ENCODE measurements at places on chromosomes 11 and 22.
A peak's percentile ranks its signal among the peaks of the same experiment; 100 is the strongest.

- DNase-seq, result no peak
These were observed 2.5 kb downstream of the GLYATL1 start for GRCh38 chr11:58941838-58942237.

- peak; percentile 79 for DNase-seq
These were observed 39.6 kb downstream of the NUMA1 start for GRCh38 chr11:72040491-72041363.

DNA sequence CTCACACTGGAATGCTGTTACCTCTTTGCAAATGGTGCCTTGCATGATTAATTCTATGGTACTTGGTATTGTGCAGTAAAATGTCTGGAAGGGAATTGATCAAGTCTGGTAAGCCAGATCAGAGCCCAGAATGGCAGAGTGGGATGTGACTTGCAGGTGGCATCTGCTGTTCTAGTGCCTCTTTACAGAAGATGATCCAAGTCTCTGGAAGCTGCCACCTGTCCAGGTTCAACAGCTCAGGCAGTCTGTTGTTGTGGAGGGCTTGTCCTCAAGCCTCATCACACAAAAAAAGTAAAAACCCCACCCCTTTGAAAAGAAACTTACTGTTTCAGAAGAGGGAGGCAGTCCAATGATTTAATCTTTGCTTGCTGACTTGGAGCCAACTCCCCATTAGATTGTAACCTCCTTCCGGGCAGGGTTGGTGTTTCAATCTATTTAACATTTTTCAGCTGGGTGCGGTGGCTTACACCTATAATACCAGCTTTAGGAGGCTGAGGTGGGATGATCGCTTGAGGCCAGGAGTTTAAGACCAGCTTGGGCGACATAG is 17.1 kb downstream of the ZNRF3 start:
- DNase-seq, result no peak

DNA sequence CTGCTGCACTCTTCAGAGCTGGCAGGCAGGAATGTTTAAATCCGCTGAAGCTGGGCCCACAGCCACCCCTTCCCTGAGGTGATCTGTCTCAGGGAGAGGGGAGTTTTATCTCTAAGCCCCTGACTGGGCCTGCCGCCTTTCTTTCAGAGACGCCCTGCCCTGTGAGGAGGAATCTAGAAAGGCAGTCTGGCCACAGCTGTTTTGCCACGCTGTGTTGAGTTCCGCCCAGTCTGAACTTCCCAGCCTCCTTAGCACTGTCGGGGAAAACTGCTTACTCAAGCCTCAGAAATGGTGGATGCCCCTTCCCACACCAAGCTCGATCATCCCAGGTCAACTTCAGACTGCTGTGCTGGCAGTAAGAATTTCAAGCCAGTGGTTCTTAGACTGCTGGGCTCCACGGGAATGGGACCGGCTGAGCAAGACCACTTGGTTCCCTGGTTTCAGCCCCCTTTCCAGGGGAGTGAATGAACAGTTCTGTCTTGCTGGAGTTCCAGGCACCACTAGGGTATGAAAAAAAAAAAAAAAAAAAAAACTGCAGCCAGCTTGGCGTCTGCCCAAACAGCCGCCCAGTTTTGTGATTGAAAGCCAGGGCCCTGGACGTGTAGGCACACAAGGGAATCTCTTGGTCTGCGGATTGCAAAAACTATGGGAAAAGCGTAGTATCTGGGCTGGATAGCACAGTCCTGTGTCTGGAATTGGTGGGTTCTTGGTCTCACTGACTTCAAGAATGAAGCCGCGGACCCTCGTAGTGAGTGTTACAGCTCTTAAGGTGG is 127.4 kb downstream of the SPON1 start:
- no peak for DNase-seq

- no peak for DNase-seq
These were observed 29.7 kb upstream of the SOX10 start for GRCh38 chr22:38014083-38014482.

DNA sequence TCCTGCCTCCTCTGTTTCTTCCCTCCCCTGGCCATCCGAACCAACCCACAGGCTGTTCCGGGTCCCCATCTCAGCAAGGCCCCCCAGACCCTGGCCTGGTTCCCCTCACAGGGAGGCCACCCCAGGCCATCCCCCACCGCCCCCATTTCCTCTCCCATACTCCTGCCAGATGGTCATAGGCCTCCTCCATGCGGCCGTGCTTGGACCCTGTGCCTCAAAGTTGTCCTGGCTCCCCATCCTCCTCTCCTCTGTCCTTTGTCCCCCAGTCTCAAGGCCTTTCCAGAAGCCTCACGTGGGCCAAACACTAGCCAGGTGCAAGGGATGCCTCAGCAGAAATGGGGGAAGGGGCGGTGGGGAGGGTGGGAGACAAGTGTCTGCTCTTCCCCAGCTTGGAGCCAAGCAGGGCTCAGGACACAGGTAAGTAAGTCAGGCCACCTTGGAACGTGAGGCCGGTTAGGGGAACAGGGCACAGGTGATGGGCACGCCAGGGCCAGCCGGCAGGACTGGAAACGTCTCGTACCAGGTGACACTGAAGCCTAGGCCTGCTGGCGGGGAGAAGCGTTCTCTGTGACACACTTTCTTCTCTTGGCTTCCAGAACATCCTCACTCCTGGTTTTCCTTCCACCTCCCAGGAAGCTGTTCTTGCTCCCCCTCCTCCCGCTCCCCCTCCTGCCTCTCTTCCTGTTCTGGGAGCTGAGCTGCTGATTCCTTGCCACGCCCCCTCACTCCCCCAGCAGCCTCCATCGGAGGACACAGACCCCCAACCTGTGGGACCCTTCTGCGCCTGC is 31.5 kb upstream of the SLC22A12 start:
- DNase-seq, result no peak

DNA sequence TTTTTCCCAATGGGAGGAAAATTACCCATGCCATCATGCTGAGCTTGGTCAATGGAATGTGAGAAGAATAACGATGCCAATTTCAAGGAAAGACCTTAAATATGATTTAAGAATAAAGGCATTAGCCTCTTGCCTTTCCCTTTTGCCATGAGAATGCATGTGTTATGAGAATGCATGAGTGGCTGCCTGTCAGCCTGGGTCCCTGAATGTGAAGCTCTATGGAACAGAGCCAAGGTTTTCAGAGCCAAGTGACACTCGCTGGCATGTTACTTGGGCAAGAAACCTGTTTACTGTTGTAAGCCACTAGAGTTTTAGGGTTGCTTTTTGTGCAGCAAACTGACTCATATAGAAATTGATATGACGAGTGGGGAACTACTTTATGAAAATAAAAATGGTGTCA is 75.7 kb downstream of the JRKL start:
- DNase-seq, result no peak

GRCh38 chr11:86204356-86204755 is 40.2 kb upstream of the EED start:
- DNase-seq, result no peak

DNA sequence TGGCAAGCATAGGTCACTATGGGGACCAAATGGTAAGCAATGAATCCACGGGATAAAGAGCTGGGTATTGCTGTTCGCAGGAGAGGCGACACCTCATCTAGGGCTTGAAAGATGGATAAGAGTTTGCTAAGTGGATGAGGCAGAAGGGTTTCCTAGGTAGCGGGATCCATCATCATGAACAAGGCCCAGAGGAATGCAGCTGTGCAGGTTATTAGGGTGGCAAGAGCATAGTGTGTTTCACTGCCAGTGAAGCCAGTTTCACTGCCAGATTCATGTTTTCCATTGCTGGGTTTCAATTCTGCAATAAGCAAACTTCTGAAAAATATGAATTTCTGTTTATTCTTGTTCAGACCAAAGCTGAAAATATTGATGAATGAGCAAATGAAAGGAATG is 27.2 kb downstream of the WEE1 start:
- DNase-seq, result no peak

DNA sequence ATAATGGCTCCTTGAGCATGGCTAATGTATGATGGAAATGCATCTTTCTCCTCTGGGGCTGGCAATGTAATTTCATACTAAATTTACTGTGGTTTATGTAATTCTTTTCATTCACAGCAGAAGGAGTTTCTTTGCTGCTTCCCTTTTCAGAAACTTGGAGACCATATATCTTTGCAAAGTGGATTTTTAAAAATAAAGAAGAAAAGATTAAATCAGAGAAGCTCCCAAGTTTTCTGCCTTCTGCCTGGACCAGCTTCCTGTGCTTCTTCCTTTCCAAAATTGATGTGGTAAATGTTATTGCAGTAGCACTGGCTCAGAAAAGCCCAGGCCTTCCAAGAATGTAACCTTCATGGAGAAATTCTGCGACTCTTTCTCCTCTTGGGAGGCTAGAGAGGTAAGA is 300.1 kb upstream of the NCAM1 start:
- no peak for DNase-seq

- no peak for DNase-seq
These were observed 177.5 kb upstream of the ZBED5 start for GRCh38 chr11:11035331-11035730.

GRCh38 chr11:8016440-8016839 is 29.3 kb downstream of the EIF3F start:
- DNase-seq, result no peak

DNA sequence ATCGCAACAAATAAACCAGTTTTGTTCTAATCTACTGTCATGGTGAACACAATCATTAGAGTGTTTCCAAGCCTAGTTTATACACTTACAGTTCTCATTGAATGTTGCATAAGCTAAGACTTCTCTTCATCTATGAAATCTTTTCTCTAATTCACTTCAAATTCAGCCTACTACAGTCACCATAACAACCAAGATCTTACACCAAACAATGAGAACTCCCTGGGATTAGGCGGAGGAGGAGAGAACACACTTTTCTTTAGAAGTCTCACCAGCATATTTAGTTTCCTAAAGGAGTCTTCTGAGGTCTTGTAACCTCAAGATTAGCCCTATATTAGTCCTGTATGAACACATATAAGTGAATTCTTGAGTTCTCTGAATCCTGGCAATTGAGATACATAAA is 1889.7 kb downstream of the LRRC4C start:
- no peak for DNase-seq

DNA sequence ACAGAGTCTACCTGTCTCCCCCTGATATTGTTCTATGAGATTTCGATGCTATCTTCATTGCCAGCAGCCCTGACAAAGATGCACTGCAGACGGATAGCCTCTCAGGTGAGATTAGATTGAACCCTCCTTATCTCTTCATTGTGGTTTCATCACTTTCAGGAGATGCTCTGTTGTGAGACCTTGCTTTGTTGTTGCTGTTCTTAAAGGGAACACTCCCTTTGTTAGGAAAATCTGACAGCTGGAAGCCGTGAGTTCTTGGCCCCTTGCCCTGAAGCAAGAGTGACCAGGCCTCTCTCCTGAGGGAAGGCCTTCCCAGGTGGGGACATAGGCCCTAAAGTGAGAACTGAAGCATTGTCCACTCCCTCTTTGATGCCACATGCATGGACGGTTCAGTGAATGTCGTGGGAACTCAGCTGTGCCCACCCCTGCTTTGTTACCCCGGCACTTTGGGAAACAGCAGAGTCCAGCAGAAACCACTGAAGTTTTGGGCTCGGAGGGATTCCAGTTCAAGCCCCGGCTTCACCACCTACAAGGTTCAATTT is 976.1 kb downstream of the TBC1D22A start:
- no peak for DNase-seq

GRCh38 chr22:38433871-38434270 is 21.1 kb downstream of the KCNJ4 start:
- no peak for DNase-seq

DNA sequence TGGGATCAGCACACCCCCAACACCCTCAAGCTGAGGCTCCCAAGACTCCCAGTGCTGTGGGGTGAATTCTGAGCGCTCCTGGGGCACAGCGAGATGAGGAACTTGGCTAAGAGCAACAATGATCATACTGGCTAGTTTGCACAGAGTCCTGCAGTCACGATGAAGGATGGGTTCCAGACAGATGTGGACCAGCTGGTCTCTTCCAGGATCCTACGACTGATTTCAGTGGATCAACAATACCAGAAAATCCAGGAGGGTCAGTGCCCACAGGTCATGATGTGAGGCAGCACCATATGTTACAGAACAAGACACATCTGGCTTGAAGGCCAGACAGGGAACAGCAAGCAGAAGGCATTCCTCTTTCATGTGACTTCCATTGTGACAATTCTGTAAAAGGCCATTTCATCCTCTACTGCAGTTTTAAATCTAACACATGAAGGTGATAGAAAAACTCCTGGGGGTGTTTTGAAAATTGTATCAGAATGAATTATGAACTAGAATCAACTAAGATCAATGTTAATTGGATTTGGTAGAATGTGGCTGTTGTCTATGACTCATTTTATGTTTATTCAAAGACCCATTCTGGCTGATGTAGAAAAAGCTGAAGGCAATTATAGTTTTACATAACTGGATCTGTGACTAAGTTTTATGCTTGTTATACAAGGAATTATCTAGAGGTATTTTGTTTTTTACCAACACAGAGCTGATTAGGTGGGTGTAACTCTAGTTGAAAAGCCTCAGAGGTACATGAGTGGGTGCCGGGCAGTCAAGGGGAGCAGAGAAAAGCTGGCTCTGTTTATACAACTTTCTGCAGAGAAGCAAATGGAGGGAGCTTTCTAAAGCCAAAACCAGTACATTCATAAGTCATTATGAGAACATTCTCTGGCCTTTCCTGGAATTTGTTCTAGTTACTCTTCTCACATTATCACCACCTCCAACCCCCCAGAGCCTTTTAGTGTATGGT is 29.1 kb downstream of the OR52K1 start:
- DNase-seq, result no peak

GRCh38 chr11:83895516-83895915 is 609.3 kb upstream of the CCDC90B start:
- no peak for DNase-seq

DNA sequence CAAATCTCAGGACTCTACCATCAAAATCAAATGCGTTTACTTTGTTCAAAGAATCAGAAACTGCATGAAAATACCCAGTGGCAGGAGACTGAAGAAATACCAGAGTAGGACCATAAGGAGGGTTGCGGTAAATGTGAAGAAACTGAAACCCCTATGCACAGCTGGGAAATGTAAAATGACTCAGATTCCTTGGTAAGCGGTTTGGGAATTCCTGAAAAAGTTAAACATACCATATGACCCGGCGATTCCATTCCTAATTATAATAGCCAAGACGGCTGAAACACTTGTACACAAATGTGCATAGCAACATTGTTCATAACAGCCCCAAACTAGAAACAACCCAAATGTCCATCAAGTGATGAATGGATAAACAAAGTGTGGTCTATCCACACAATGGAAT is 114.1 kb upstream of the GRAMD1B start:
- DNase-seq, result no peak

- no peak for DNase-seq
These were observed 61.3 kb downstream of the MICAL3 start for GRCh38 chr22:17963015-17963414.
